ENCODE measurements at places on chromosomes 5 and 9.

- no peak for DNase-seq
Measured at GRCh38 chr5:5046680-5047502, 93.2 kb upstream of the ADAMTS16 start.

- no peak for DNase-seq
Measured at GRCh38 chr9:86624630-86625029, 270.4 kb upstream of the TUT7 start.

DNA sequence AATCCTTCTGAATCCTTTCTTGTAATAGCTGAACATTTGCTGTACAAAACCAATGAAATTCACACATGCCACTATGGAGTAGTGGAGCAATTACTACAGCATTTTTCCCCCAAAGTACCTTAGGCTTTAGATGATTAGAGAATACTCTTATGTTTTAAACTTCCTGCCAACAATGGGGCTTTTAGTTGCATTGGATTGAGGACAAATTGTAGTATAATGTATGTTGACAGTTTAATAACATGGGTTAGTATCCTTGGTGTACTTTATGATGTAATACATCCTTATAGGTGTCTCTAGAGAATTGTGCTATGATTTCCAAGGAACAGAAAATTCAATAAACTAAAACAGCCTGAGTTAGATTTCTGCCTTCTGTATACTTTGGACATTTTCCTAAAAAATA lies 422.7 kb upstream of the GRAMD2B start:
- no peak for DNase-seq

- DNase-seq, result no peak
Measured at GRCh38 chr9:137030538-137031527, 1.1 kb downstream of the FUT7 start.

DNA sequence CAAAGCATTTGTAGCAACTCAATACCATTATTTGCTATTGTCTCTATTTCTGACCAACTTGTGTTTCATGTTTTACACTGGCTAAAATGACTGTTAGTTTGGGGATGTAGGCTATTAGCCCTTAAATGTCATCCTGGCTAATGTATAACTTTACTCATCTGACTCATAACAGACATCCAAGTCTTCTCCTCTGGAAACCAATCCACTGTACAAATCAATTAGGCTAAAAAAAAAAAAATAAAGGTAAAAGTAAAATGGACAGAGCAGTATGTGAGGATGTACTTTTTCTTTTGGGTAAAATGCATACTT lies 20.6 kb downstream of the MEGF9 start:
- no peak for DNase-seq

- DNase-seq, result no peak
Measured at GRCh38 chr5:178662541-178662860, 35.7 kb upstream of the CLK4 start.

GRCh38 chr9:74336161-74336560 lies 161.0 kb upstream of the RORB start:
- DNase-seq, result no peak
